ENCODE measurements at places on chromosomes 3 and 15.

- no peak for DNase-seq
Observed at GRCh38 chr15:47736143-47736786, 19.0 kb downstream of the SEMA6D start.

GRCh38 chr3:23325466-23326065 is 122.4 kb downstream of the UBE2E2 start:
- no peak for DNase-seq

GRCh38 chr15:36659917-36660316 is 80.5 kb downstream of the CDIN1 start:
- no peak for DNase-seq

DNA sequence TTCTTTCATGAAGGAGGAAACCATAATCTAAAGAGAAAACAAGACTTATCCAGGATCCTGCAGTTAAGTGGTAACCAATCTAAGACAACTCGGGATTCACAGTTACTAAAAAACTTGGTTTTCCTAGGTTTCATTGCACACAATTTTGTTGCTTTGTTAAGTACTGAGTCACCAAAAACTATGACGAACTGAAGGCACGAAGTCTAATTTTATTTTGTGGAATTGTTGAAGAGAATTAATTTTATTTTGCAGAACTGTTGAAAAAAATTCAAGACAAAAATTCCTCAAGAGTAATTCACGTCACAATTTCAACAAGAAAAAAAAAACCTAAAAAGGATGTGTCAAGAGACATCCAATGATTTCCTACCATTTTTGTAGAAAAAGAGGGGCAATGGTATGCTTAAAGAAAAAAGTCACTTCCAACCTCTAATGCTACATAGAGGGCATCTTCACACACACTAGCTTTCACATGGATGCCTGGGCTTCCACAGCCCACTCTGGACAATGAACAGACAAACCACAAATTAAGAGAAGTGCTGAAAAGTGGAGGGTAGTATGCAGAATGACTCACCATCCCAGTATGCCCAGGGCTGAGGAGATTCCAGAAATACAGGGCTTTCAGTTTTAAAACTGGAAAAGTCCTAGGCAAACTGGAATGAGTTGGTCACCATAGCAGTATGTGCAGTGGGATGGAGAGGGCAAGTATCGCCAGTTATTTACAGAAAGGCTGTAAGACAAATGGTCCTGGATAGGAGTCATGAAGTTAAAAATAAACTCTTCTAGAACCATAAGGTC is 29.2 kb downstream of the PLOD2 start:
- no peak for DNase-seq

- DNase-seq: peak; percentile 11
Observed at GRCh38 chr15:79970624-79971434, at the start of gene BCL2A1. BCL2A1 (minus strand) TSS chr15:79971196; CDS start chr15:79971119, 77 bp downstream.

GRCh38 chr3:38019658-38020341 is 9.6 kb downstream of the PLCD1 start:
- DNase-seq: no peak

- DNase-seq: peak; percentile 38
Observed at GRCh38 chr3:62567097-62568021, 194.0 kb upstream of the FEZF2 start.

DNA sequence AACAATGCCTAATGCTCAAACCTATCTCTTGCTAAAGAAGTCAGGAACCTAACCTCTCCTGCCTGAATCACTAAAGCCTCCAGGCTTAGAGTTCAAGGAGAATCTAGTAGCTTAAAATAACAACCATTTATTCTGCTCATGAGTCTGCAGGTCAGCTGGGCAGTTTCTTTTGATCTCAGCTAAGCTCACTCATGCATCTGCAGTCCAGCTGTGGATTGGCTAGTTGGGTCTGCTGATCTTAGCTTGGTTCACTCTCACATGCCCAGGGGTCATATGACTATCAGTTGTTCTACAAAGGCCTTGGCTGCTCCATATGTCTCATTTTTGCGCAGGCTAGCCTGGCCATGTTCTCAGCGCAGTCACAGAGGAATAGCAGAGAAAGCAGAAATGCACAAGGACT is 109.2 kb upstream of the STT3B start:
- DNase-seq: no peak

DNA sequence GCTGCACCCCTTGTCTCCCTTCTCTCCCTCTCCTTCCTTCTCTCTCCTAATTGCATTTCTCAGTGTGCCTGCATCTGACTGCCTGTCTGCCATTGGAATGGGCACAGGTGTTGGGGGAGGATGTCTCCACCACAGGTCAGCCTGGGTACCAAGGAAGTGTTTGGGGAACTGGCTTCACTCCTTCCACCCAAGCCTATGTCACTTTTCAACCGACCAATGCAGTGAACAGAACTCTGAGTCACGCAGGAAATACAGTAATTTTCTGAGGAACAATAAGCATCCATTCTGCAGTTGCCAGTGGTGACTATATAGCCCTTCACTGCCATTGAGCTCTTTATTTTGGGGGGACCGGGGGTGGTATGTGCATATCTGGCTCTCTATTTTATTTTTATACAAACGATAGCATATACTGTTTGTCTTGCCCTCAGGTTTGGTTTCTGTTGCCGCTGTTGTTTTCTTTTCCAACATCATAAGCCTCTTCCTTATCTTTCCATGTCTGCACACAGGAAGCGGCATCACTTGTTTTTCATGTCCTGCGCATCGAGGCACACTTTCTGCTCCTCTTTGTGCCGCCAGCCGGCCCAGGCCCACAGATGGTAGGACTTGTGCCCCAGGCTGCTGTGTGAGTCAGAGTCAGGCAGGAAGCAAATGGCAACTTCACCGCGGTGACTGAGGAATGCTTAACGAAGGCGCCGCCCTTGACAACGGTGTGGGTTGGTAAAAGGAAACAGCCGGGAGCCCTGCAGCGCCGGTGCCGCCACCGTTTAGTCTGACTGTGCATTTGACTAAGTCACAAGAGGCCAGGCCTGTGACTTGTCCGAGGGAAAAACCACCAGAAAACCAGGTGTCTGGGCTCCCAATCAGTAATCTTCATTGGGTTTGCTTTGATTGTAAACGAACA is 21.1 kb upstream of the CDCP1 start:
- DNase-seq: peak; percentile 75

DNA sequence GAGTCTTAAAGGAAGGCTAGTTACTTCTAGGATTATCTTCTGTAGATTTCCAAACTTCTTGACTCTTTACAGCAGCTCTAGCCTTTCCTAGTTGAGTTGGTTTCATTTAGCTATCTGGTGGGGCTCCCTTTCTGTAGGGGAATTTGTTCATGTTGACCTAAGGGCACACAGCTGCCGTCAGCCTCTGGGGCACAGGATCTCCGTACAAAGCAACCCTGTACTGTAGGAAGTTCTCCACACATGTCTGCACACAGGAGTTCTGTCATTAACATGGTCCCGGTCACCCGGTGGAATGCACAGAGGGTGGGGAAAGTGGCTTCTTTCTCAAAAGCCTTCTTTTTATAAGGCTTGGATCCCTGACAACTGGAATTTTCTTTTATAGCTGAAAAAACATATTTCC is 88.7 kb upstream of the TNIK start:
- no peak for DNase-seq

- DNase-seq: no peak
Observed at GRCh38 chr15:70508561-70509281, 254.6 kb downstream of the UACA start.

- peak; percentile 40 for DNase-seq
Observed at GRCh38 chr3:191329654-191330529, at the start of gene UTS2B. UTS2B (minus strand) TSS chr3:191330526; CDS start chr3:191282189, 48,337 bp downstream.

- no peak for DNase-seq
Observed at GRCh38 chr3:128232376-128233178, 79.3 kb downstream of the EEFSEC start.

GRCh38 chr15:66498501-66499386 is 1.2 kb upstream of the SNAPC5 start:
- no peak for DNase-seq

DNA sequence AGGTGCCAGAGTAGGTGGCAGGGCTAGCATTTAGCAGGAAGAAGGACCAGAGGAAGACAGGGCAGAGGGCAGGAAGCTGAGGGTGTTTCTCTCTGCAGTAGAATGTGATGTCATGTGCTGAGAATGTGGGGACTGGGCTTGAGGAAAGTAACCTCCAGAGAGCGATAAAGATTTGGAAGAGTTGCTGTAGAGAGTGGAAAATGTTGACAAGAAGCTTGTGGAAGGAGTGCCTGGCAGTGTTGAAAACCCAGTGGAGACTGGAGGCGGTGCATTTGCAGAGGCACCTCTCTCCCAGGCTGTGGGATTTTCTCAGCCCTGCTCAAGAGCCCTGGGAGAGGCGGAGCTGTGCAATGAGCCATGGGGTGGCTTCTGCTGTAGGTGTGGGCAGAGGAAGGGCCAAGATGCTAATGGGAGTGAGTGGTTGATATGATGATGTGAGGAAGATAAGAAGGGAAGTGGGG is 54.8 kb downstream of the MESD start:
- DNase-seq: peak; percentile 57

GRCh38 chr15:77697893-77698292 is 65.2 kb upstream of the LINGO1 start:
- no peak for DNase-seq

DNA sequence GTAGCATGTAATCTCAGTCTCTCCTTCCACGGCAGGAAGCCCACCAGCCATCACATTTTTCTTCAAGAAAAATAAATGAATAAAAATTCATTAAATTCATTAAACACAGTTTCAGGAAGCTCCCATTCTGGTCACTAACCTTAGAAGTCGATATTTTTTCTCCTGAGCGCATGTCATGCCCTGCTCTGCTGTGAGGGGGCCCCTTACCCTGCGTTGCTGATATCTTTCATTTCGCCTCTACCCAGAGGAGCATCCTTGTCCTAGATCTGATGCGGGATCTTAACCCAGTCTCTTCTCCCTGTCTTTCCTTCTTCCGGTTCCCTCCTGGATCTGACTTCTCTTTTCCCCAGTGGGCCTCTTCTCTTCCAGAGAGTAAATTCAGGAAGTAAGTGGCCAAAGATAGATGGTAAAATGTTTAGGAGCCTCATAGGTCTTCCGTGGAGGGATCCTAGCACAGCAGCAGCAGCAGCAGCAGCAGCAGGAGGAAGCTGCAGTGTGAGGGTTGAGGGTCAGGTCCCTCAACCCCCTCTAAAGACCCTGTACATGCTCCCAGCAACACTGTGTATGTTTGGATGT is 1.4 kb upstream of the ILDR1 start:
- DNase-seq: no peak

DNA sequence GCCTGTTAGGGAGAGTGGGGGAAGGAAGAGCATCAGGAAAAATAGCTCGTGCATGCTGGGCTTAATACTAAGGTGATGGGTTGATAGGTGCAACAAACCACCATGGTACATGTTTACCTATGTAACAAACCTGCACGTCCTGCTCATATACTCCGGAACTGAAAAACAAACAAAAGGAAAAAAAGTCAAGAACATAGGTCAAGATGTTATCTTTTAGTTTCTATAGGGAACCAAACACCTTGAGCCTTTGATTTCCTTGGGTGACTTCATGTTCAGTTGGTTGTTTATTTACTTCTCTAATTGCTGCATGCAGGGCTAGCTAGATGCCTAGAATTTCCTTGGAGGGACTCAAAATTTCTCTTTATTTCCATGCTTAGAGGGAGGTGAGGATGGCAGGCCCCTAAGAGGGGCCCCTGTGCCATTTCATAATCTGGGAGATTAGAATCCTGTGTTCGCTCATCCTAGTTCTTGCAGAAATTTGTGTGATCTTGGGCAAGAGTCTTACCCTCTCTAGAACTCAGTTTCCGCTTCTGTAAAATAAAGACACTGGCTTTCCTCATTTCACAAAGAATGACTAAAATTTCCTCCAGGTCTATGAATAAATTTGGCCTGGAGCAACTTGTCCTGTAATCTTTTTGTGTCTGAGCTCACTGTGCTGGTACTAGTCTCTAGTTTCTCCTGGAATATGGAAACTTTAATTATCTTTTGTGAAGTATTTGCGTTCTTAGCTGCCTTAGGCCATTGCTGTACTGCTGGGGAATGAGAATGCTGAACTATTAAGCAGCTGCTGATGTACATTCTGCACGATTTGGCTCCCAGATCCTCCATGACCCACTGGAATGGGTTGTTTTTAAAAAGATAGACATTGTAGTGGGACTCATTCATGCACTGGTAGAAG is 457.5 kb downstream of the EDEM1 start:
- DNase-seq: no peak
